Cortex of kidney (tissue), 1 donor: ENCODE measurements at places on chromosomes 3 and 15.

DNA sequence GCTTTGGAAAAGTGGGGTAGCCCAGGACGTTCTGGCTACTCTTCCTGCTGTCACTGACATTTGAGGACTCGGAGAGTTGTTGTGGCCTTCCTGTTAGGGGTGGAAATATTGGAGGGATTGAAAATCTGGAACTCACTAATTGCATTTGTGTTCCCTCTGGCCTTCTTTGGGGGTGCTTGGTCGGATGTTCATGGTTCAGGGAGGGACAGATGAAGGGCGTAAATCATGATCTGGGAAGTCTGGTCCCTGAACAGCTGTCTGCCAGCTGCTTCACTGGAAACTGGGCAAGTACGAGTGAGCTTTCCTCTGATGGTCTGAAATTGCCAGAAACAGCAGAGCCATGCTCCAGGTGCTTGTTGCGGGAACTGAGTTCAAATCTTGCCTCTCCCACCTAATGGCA is 327.8 kb upstream of the C2CD4B start:
- no peak for DNase-seq

- DNase-seq, result no peak
Measured at GRCh38 chr3:33312361-33312760, 35.1 kb downstream of the FBXL2 start.

DNA sequence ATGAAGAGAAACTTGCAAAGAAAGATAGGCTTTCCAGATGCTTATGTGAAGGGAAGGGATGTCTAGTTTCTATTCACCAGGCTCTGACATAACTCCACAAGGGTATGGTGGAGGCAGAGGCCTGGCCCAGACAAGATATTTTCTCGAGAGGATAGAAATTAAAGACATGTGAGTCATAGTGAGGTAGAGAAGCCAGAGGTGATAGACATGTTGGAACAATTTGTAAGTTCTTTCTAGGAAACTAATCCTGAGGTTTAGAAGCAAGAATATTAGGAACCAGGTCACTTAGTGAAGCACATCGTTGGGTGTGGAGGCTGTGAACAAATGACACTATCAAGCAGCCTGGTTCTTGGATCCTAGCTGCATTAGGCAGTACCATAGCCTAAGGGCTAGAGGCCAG is 176.9 kb downstream of the BBX start:
- DNase-seq, result no peak

- peak; percentile 26 for DNase-seq
Measured at GRCh38 chr15:68795298-68795848, 25.3 kb downstream of the ANP32A start.
